ENCODE measurements at places on chromosomes 4 and X.

- no peak for DNase-seq
Measured at GRCh38 chr4:60216752-60217151, 983.4 kb upstream of the ADGRL3 start.

DNA sequence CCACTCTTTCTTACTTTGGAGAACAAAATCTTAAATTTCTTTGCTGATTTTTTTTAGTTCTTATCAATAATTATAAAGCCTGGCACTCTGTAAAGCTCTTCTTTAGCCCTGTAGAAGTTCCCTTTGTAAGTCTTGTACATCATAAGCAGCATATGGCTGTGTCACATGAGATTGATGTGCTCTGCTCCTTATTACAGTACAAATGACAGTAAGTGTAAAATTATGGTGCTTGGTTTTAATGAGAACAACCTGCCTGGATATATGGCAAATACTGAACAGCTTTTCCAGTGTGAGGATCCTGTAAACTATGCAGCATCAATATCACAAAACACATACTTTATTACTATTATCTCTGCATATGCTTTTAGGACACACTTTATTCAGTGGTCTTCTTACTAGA is 145.9 kb upstream of the GNPDA2 start:
- DNase-seq, result no peak

GRCh38 chrX:23451266-23451665 is 116.6 kb downstream of the PTCHD1 start:
- DNase-seq, result no peak

GRCh38 chrX:47629419-47630200 is at the start of gene CFP:
CFP (minus strand) TSS chrX:47629930; CDS start chrX:47629844, 86 bp downstream.
- no peak for DNase-seq
